Purkinje cell (primary cell): ENCODE measurements at places on chromosomes 1 and 21. TPM values are rescaled to one million over a fixed set of nuclear protein-coding genes. Genes with fewer than 3 reads are reported as not detected.

The FGR gene
- 1.0 TPM in 1 of 2 replicates, not detected in the other for polyA plus RNA-seq

The PTPRC gene
- polyA plus RNA-seq, result 0.04 and 1.3 TPM in 2 replicates

The OR2T27 gene
- not detected in 2 replicates for polyA plus RNA-seq

The DNTTIP2 gene
- 54.2 and 78.7 TPM in 2 replicates for polyA plus RNA-seq

The APOBEC4 gene
- 0.32 TPM in 1 of 2 replicates, not detected in the other for polyA plus RNA-seq

The TDRD10 gene
- polyA plus RNA-seq, result not detected in 2 replicates

The RIMS3 gene
- 0.28 and 5.0 TPM in 2 replicates for polyA plus RNA-seq

The CD5L gene
- not detected in 2 replicates for polyA plus RNA-seq

The CELA2A gene
- not detected in 2 replicates for polyA plus RNA-seq

The TOR1AIP2 gene
- polyA plus RNA-seq, result 16.3 and 25.9 TPM in 2 replicates

The XCL1 gene
- polyA plus RNA-seq, result 2.6 TPM in 1 of 2 replicates, not detected in the other

The F3 gene
- 25.7 and 30.2 TPM in 2 replicates for polyA plus RNA-seq

The RAB29 gene
- 24.7 and 31.1 TPM in 2 replicates for polyA plus RNA-seq

The STUM gene
- 0.35 and 1.1 TPM in 2 replicates for polyA plus RNA-seq

The SV2A gene
- 61.6 and 65.2 TPM in 2 replicates for polyA plus RNA-seq

The LIN28A gene
- polyA plus RNA-seq, result not detected in 2 replicates

The RNF223 gene
- not detected in 2 replicates for polyA plus RNA-seq

The PLEKHA6 gene
- 3.3 and 4.9 TPM in 2 replicates for polyA plus RNA-seq

The COL6A1 gene
- polyA plus RNA-seq, result 7.6 and 13.3 TPM in 2 replicates

The EFHD2 gene
- polyA plus RNA-seq, result 2.5 and 7.2 TPM in 2 replicates

The C1orf105 gene
- polyA plus RNA-seq, result 1.0 TPM in 1 of 2 replicates, not detected in the other

The IFNLR1 gene
- polyA plus RNA-seq, result not detected in 2 replicates

The DCST1 gene
- polyA plus RNA-seq, result not detected in 2 replicates

The SON gene
- 1,065 and 1,220 TPM in 2 replicates for polyA plus RNA-seq

The HPDL gene
- polyA plus RNA-seq, result not detected in 2 replicates

The TCEA3 gene
- polyA plus RNA-seq, result 0.31 and 1.3 TPM in 2 replicates

The HSD11B1 gene
- polyA plus RNA-seq, result not detected in 2 replicates

The CD48 gene
- not detected in 2 replicates for polyA plus RNA-seq

The SAMD13 gene
- 0.84 and 1.0 TPM in 2 replicates for polyA plus RNA-seq

The C1orf116 gene
- polyA plus RNA-seq, result not detected in 2 replicates

The LYPLAL1 gene
- polyA plus RNA-seq, result 168 and 179 TPM in 2 replicates

The OR2G6 gene
- not detected in 2 replicates for polyA plus RNA-seq

The TINAGL1 gene
- polyA plus RNA-seq, result not detected in 2 replicates

The FALEC gene
- not detected in 2 replicates for polyA plus RNA-seq

The ZBTB37 gene
- 0.59 and 1.5 TPM in 2 replicates for polyA plus RNA-seq

The DNALI1 gene
- polyA plus RNA-seq, result 8.0 and 9.0 TPM in 2 replicates

The LCE1F gene
- polyA plus RNA-seq, result not detected in 2 replicates

The CLDN8 gene
- not detected in 2 replicates for polyA plus RNA-seq

The ARHGEF16 gene
- polyA plus RNA-seq, result not detected in 2 replicates

The ZNF695 gene
- polyA plus RNA-seq, result not detected in 2 replicates

The LDLRAD1 gene
- polyA plus RNA-seq, result not detected in 2 replicates

The DHRS3 gene
- polyA plus RNA-seq, result 0.38 and 0.87 TPM in 2 replicates

The GPR153 gene
- polyA plus RNA-seq, result not detected in 2 replicates

The HHIPL2 gene
- not detected in 2 replicates for polyA plus RNA-seq

The BEST4 gene
- polyA plus RNA-seq, result 0.15 TPM in 1 of 2 replicates, not detected in the other

The LEPR gene
- 0.48 and 3.1 TPM in 2 replicates for polyA plus RNA-seq

The OR2M3 gene
- polyA plus RNA-seq, result not detected in 2 replicates

The CD34 gene
- 0.17 TPM in 1 of 2 replicates, not detected in the other for polyA plus RNA-seq

The B3GALT5 gene
- polyA plus RNA-seq, result 0.11 TPM in 1 of 2 replicates, not detected in the other

The ARHGAP30 gene
- polyA plus RNA-seq, result 0.11 TPM in 1 of 2 replicates, not detected in the other

The GREM2 gene
- polyA plus RNA-seq, result 9.4 and 11.0 TPM in 2 replicates

The CYP4A11 gene
- polyA plus RNA-seq, result 0.27 TPM in 1 of 2 replicates, not detected in the other

The PADI1 gene
- not detected in 2 replicates for polyA plus RNA-seq

The SHISAL2A gene
- 1.7 TPM in 1 of 2 replicates, not detected in the other for polyA plus RNA-seq

The KIF14 gene
- 0.12 and 0.17 TPM in 2 replicates for polyA plus RNA-seq
